ENCODE measurements at places on chromosomes 4 and X. TPM values are rescaled to one million over a fixed set of nuclear protein-coding genes. Genes with fewer than 3 reads are reported as not detected.

DNA sequence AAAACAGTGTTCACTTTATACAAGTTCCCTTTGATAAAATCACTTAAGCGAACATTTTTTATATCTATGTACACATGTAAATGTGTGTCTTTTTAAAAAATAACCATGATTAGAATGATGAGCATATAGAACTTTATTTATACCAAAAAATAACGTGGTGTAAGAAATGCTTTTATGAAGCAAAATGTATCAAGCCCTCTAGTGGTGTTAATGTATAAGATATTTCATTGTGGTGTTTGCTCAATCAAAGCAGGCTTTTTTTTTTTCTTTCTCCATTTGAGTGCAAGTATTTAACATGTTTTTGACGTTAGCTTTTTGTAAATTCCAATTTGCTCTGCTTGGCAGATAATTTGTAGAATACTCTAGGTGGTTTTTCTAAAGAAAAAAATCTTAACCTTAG lies 2092.4 kb upstream of the TENM3 start:
- no peak for DNase-seq

DNA sequence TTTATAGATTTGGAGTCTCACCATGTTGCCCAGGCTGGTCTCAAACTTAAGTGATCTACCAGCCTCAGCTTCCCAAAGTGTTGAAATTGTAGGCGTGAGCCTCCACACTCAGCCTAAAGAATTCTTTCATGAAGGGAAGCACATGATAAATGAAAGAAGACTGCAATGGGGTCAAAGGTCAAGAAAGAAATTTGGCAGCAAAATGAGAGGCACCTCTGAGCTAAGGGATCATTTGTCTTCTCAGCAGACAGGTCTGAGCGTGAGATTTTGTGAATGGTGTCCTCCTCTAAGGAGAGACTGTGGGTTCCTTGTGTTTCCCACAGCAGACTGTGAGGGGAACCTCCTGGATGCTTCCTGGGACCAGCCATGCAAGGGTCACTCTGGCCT lies 57.5 kb upstream of the EGFL6 start:
- no peak for DNase-seq

DNA sequence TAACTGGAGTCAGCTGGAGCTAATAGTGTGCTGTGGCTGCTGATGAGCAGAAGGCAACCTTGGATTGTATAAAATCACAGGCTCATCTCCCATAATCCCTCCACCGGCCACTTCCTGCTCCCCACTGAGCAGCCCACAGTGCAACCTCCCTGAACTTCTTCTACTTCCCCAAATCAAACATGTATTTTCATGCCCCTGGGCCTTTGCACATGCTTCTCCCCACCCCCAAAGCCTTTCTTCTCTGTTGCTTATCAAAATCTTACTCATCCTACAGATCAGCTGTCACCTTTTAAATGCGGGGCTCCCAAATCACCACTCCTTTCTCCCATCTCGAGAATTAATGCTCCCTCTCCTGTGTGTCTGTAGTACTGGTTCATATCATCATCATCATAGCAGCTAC lies 35.8 kb downstream of the RHOH start:
- no peak for DNase-seq

DNA sequence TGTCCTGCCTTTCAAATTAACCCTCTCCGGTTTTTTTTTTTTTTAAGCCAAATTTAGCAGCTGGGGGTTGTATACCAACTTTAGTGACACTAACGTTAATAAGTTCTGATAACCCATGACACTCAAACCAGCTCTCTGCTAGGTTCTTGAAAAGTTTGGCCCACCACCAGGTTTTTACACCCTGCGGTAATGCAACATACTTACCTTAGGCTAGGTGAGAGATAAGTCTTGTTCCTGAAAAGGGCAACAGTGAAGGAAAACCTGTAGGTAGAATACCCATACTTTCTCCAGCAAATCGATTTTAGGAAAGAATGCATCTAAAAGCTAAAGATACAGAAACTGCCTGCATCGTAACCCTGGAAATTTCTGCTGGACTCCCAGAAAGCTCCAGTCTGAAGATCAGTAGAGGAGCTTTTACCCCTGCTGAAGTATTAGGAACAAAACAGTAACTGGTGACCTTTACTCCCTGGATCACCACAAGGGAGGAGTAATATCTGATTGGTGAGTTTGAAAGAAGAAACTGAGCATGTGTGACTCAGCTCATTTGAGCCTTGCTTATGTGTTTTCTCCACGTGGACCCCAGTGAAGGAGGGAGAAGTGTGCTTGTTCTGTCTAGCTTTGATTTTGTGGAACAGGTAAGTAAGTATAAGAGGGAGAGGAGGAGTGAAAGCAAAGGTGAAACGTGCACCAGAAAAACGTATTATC lies 34.4 kb upstream of the COX18 start:
- no peak for DNase-seq

DNA sequence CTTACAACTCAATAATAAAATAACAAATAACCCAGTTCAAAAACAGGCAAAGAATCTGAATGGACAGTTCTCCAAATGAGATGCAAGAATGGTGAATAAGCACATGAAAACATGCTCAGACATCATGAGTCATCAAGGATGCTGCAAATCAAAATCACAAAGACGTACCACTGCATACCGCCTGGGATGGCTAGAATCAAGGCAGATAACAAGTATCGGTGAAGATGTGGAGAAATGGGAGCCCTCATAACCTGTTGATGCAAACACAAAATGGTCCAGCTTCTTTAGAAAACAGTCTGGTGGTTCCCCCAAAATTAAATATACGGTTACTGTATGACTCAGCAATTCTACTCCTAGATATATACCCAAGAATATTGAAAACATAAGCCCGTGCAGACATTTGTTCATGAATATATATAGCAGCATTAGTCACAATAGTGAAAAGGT lies 32.5 kb downstream of the AKAP4 start:
- no peak for DNase-seq

- DNase-seq, result no peak
These were observed 2.2 kb upstream of the MSANTD1 start for GRCh38 chr4:3246458-3247398.

DNA sequence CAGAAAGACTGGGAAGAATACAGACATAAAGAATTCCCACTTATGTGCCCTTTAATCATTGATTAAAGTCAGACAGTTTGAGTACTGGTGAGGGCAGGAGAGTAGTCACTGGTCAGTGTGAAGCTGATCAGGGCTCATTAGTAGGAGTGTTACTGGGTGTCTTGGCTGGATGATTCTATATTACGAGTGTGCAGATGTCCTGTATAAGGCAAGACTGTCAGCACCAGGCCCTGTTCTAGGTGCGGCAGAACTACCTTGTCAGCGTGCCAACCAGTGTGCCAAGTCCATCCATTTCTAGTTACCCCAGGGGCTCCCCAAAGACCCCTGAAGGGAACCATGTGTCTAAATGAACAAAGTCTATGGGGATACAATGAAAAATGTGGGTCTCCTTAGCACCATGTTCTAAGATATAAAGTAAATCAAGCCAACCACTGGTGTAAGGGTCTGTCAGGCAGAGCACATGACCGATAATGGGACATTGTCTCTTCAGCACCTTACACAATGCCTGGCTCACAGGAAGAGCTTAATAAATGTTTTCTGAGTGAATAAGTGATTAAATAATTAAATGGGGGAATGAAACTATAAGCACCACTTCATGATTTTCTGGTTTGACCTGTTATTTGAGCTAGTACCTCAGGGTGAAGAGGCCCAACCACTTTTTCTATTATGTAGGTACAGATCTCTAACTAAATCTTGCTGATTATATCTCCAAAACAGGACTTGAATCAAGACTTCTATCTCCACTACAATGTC lies 205.0 kb downstream of the CAMK2D start:
- DNase-seq, result no peak

- DNase-seq, result no peak
These were observed 347.4 kb downstream of the BCOR start for GRCh38 chrX:39750256-39750790.

- no peak for DNase-seq
These were observed 55.4 kb upstream of the GRPR start for GRCh38 chrX:16067886-16068515.

- peak; percentile 2 for DNase-seq
These were observed 54.4 kb upstream of the LCORL start for GRCh38 chr4:18075823-18076433.

DNA sequence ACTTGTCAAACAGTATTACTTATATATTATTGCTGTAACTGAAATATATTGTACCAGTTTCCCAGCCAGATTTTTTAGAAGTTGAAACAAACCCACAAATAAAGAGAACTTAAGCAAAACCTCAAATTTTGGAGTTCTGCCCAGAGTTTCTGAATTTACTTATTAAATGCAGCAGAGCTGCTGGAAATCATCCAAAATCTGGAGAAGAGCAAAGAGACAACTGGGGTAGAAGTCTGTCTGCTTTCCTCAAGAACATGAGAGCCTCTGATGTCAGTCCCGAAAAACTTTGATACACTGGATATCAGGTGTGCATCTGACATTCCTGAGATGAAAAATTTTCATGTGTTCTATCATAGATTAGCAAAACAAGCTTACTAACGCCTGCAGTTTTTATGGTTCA lies 325.9 kb downstream of the NR3C2 start:
- no peak for DNase-seq

GRCh38 chrX:109889289-109890006 lies 113.5 kb upstream of the TMEM164 start:
- peak; percentile 29 for DNase-seq

DNA sequence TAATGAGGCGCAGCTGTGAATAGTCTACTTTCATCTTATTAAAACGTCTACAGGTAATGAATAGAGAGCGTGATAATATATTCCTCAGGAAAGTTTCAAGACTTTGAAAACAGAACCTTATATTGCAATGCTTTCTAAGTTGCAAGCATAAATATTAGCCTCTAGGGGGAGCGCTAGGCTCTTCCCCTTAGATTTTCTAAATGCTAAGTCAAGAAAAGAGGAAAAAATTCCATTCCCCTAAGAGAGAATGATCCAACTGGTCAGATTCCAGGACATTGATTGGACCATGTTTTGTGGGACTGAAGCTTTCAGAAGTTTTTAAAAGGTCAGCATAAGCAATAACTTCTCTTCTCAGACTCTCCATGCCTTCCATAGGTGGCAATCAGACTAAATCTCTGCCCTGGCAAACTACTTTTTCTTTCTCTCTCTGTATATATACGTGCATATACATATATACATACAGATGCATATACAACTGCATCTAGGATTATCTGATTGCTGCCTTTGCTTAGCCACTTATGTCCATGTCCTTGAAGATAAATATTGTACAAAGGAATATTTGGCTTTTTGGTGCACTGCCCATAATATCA lies 492.9 kb downstream of the INPP4B start:
- no peak for DNase-seq

DNA sequence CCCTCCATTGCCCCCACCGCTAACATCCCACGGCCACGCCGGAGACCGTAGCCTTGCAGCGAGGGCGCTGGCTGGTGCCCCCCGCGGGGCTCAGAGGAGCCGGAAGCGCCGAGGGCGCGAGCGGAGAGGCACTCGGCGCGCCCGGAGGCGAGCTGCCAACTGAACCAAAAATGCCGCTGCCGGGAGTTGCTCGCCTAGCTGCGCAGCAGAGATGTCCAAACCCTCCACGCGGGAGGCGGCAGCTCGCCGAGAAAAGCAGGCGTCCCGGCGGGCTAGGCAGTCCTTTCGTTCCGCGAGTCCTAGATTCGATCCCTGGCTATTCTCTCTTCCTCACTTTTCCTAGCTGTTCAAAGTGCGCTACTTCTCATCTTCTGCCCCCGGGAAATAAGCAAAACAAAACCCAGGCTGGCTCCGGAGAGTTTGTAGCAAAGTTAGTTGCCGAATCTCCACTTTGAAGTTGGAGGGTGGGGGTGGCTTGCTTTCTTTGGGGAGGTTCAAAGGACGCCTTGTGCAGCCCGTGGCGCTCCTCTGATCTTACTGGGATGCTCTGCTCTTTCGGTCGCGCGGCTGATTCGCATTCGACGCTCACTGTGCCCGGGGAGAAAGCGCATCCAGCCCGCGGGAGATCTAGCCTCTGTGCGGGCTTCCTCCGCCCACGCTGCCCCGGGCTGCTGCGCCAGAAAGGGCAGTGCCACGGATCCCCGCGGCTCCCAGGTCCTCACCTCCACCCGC lies 723 bp downstream of the NKX6-1 start:
- no peak for DNase-seq

- DNase-seq, result no peak
These were observed 12.1 kb upstream of the TCEAL4 start for GRCh38 chrX:103573202-103573601.

DNA sequence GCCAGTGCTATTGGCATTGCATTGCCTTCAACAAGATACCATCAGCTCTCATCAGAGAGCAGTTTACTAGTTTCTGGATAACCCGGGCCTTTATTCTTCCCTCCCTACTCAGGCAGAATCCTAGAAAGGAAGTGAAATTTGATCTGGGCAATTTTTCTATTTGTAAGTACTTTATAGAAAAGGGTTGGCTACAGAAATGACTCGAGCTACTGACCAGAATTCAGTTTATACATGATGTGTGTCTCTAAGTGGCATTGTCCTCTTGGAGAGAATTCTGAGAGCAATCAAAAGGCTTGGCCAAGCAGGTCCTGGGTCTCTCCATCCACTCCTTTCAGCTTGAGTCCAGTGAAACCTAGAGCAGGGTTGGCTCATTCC lies 192.7 kb upstream of the LEF1 start:
- no peak for DNase-seq

- DNase-seq, result no peak
These were observed 356.7 kb downstream of the STIM2 start for GRCh38 chr4:27217261-27217769.

GRCh38 chr4:182447767-182448280 lies 204.6 kb downstream of the TENM3 start:
- no peak for DNase-seq

DNA sequence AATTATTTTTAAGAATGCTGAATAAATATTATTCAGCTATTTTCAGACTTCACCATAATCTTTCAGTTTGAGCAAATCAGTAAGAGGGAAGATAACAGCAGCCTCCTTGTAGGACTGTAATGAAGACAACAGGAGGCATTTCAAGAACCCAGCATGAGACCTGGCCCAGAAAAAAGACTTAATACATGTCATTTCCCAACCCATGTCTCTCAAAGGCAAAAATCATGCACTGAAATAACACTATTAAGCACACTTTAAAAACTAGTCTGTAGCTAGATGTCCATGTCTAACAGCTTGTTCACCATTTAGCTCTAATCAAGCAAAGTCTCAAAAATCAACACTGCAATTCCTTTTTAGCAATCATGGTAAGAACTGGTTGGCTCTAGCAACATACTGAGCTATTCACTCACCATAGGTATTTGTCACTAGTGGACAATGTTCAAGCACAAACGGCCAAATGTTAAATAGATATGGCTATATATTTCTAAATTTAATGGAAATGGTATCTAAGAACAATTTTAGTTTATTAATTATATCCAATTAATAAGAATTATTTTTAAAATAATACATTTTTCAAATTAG lies 109.9 kb downstream of the WDFY3 start:
- no peak for DNase-seq

DNA sequence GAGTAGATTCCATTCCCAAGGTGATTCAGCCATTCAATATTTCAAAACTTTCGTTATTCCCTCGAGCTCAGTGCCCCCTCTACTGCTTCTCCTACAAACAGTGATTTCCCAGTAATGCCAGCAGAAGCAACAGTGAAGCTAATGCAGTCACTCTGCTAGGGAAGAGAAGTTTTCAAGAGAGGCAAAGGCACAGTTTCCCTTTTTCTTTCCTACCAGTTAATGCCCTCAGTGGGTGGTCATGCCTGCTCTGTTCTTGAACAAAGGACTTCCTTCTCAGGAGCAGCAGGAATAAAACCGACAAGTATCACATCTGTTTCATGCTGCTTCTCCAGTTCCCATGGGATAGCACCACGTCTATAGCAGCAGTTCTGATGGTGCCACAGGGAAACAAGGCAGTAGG lies 317.2 kb downstream of the TENM3 start:
- DNase-seq, result no peak

Gene PGAM4
- not detected for total RNA-seq

Gene SSX3
- total RNA-seq, result not detected

Gene FAM241A
- total RNA-seq, result 0.74 TPM

Gene ZDHHC15
- 0.20 TPM for total RNA-seq

Gene TRIM60
- total RNA-seq, result not detected

Gene COL4A5
- total RNA-seq, result not detected

Gene BEND4
- 0.11 TPM for total RNA-seq
